ENCODE measurements at places on chromosomes 4 and X.

DNA sequence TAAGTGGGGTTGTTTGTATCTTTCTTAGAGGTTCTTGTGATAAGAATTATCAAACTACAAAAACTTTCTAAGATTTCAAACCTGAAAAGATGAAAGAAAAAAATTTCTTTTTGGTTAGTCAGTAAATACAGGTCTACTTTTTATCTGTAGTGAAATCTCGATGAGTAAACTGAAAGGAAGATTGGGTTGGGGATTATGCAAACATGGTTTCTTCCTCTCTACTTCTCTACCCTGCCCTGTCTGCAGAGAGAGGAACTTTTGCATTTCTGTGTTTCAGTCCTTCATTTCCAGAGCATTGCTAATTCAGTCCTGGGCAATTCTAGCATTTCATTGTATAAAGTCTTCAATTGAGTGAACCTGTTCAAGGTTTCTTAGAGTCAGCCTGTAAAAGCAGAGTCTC lies 51.6 kb upstream of the IL2 start:
- no peak for DNase-seq

GRCh38 chr4:48195853-48196252 lies 61.8 kb upstream of the TXK start:
- DNase-seq, result no peak

DNA sequence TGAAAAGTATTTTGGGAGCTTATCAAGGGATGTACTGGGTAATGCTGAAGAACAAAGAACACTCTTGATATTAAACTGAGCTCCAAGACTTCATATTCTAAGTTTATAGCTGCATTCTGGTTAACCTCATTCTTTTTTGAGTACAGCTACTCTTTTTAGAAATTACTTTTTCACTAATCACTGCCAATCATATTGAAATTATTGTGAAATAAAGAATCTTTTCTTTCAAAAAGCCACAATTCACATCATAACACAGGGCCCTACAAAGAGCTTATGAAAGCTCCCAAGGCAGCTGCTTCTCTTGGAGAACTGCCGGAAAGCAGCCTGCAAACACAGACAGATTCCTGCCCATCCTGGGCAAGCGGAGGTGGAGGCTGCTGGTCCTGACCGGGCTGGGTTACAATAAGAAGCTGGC lies 121.4 kb downstream of the RNF150 start:
- DNase-seq, result no peak

- no peak for DNase-seq
Observed at GRCh38 chr4:11182031-11182430, 246.7 kb downstream of the HS3ST1 start.

DNA sequence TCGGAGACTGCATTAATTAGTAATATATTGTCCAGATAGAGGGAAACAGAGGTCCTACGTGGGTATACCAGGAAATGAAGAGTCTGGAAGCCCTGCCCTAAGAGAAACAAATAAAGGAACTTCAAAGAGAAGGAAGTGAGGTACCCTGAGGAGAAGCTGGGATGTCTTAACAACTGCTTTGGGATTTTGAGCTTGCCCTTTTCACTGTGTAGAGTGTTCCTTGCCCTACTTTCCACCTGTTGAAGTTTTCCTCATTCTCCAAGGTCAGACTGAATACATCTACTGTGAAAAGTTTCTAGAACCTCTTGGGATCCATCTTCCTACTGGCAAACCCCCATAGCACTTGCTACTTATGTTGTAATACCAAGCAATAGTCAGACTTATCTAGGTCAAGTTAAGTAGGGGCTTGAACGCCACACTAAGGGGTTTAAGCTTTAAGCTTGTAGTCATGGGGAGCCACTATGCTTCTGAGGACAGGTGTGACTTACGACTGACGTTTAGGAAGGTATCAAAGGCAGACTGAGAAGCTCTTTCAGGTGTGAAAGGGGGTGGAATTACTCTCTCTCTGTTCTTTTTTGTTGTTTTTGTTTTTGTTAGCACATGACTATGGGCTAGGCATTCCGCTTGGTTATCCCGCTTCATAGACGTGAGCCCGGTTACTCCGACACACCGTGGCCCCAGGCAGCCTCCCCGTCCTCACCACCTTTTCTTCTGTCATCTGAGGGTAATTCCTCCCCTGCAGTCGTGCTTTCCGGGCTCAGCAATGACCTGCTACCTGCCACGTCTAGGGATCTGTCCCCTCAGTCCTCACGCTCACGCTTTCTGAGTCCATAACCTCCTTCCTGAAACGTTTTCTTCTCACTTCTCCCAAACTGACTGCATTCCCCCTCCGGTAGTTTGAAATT lies 959 bp upstream of the REST start:
- DNase-seq, result no peak

DNA sequence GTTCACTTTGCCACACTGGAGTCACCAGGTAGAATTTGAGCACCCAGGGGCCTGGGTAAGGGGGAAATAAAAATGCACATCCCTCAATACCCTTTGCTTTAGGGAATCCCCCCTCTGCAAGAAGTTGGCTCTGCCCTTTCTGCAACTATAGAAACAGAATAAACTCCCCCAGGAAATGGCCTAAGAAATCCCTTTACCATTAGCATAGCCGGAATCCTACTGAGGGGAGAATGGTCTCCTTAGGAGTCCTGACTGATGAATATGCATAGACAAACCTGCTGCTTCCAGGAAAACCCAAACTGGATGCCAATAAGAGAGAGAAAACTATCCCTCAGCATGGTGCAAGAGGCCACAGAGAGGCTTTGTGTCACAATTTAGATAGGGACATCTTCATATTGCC lies 11.0 kb downstream of the EFHC2 start:
- DNase-seq, result no peak

DNA sequence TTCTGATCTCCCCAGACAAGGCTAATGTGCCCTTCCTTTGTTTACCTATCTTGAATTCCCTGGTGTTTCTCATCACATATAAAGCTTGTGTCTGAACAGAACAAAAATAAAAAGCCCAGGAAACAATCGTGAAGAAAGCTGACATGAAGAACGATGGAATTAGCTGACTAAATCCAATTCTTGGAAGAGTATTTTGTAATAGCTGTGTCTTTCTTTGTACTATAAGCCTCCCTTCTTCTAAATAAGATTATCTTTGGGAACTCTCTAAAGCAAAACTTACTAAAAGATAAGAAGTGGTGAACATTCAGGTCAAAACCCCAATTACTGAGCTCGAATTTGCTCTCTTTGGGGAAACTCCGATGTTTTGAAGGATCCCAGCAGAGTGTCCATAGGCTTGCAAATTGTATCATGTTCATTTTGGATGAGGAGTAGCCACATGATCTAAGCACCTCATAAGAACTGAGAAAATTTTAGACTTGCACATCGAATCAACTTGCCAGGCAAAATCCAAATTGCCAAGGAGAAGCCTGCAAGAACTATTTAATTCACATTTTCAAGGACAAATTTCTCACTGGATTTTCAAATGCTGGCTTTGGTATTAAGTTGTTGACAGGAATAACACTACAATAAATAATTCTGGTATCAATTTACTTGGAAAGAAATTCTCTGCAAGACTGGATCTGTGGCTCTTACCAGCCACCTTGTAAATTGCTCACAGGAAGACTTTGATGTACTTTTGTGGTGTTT lies 106.2 kb downstream of the LNX1 start:
- DNase-seq, result no peak

DNA sequence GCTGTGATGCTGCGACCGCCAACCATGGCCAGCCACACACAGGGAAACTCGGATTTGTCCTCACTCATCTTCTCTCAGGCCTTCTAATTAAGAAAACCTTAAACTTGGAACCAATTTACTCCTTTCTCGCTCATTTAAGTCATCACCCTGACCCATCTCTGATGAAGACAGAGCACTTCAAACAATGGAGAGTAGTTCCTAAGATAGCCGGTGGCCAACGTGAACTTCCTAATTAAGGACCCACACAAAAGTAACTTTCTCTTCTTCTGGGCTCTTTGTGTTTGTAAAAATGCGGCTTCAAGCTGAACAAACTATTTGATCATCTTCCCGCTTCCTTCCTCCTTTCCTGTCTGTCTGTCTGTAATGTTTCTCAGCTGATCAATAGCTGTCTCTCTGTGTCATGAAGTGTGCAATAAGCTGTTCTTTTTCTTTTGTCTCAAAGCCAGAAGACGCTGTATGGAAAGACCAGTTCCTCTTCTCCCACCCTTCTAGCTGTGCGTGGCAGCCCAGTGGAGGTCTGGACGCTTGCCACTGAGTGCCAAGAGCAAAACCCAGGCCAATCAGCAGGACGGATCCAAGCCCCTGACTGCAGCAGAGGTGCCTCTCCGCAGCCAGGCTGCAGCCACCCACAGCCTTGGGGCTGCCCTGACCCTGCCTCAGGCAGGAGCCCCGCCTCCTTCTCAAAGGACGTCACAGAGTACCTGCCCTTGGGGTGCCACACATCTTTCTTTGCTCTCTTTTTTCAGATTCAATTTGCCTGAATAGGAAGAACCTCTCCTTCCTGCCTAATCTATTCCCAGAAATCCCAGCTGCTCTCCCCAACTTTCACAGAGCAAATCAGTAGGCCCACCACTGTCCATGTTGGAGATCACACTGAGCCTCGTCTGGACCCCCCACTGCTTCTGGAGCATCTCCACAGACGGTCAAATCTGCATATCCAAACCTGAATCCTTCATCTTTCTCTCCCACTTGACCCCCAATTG lies 59.3 kb downstream of the MAML3 start:
- no peak for DNase-seq

- no peak for DNase-seq
Observed at GRCh38 chrX:1584237-1585011, 7.0 kb upstream of the AKAP17A start.

GRCh38 chr4:1493540-1494287 lies 87.5 kb upstream of the NKX1-1 start:
- no peak for DNase-seq

- peak; percentile 79 for DNase-seq
Observed at GRCh38 chrX:45266456-45266855, 65.8 kb upstream of the DIPK2B start.

- no peak for DNase-seq
Observed at GRCh38 chrX:340121-340520, 21.5 kb upstream of the GTPBP6 start.

- DNase-seq, result no peak
Observed at GRCh38 chrX:10667143-10667542, 46.8 kb upstream of the MID1 start.

- no peak for DNase-seq
Observed at GRCh38 chr4:113292371-113293042, 243.1 kb downstream of the ANK2 start.

- DNase-seq, result peak; percentile 92
Observed at GRCh38 chrX:31298916-31299315, 227.1 kb upstream of the FTHL17 start.

DNA sequence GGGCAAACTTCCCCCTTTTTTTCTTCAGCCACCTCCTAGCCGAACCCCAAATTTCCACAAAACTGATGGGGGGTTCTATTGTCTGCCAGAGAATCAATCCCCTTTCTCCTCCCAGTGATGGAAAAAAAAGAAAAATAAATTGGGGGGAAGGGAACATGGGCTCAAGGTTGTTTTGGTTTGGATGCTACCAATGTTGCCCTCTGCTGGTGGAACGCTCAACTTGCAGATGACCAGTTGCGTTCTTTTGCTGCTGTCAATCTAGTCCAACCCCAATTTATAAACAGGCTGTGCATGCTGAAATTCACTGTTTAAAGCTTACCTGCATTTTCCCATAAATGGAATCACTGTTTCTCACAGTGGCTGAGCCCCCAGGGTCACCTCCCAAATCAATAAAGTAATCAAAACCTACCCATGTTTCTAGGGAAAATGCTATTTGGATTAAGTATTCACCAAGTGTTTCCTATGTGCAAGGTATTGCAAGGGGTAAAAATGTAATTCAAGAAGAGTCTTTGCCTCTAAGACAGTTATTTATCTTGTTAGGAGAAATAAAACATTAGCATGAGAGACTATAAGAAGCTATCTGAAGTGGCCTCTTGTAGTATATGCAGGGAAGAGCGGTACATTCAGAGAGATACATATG lies 116.7 kb upstream of the TMEM164 start:
- DNase-seq, result peak; percentile 45

DNA sequence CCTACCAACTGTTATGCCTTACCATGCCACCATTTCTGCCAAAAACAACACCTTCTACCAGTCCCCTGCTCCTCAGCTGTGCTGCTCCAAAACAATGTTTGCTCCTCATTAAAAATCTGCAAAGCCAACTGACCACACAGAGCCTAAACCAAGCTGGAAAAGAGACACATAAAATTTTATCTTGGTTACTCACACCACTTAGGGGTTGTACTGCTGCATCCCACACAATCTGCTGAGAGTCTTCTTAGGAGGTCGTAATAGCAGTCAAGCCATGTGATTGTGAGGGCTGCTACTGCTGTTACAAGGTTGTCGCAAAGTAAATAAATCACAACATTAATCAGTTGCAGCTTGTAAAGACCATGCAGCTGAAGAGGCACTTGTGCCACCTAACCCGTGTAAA lies 607.4 kb upstream of the FAM241A start:
- DNase-seq, result no peak

DNA sequence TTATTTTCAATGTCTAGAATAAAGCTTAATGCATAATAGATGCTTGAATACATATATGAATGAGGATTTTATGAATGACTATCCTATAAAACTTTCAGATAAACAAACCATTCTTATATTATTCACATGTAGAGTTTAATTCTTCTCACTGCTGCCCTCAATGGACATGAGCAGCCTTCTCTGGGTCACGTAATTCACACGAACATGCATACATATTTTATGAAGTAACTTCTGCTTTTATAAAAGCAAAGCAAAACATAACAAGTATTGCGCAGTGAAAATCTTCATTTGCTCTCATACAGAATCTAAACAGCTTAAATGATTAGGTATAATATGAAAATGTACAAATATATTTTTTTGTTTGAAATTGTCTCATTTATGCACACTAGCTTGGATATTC lies 116.7 kb downstream of the TMA16 start:
- DNase-seq, result no peak

- peak; percentile 98 for DNase-seq
Observed at GRCh38 chr4:153115322-153116290, 88.6 kb upstream of the TRIM2 start.

DNA sequence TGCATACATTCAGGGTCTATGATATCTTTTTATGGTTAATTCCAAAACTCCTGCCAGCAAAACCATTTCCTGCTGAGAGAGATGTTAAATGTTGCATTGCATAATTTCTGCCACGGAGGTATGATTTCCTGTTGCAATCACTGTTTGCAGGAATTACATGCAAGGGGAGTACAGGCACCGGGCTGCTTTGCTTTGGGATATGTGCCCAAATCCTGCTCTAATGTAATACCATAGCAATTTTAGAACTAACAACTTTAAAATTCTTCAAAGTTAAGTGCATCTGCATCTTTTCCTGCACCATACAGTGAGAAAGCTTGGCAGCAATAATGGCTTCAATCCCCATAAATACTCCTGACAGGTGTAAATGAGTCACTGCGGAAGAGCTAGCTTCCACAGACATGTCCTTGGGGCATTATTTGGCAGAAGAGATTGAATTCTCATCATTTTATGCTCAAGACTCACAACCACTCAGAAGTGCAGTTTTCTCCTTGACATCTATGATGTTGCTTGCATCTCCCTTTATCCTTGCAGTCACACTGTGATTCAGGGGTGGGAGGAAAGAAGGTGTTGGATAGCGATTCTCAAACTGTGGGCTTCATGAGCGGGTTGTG lies 29.6 kb downstream of the TRIM2 start:
- peak; percentile 89 for DNase-seq

- peak; percentile 78 for DNase-seq
Observed at GRCh38 chr4:26780539-26780938, 80.1 kb upstream of the STIM2 start.
